ENCODE measurements at places on chromosomes 4 and X. TPM values are rescaled to one million over a fixed set of nuclear protein-coding genes. Genes with fewer than 3 reads are reported as not detected.

The CCNA2 gene
- total RNA-seq = 1.7 TPM

The SATL1 gene
- total RNA-seq = 0.12 TPM

The KLHL8 gene
- total RNA-seq = 11.8 TPM

The POU4F2 gene
- total RNA-seq = not detected

The KLHL4 gene
- 1.1 TPM for total RNA-seq
